ENCODE measurements at places on chromosomes 7 and 10. TPM values are rescaled to one million over a fixed set of nuclear protein-coding genes. Genes with fewer than 3 reads are reported as not detected.

Gene CHST12
- 30.5 TPM for total RNA-seq

Gene ANKRD1
- total RNA-seq, result 28.0 TPM

Gene SMIM30
- 30.2 TPM for total RNA-seq

Gene NHLRC2
- 24.2 TPM for total RNA-seq

Gene ANKRD30A
- total RNA-seq, result not detected

Gene GPC2
- 2.2 TPM for total RNA-seq

Gene GIMAP2
- 15.5 TPM for total RNA-seq

Gene TRIM73
- 3.3 TPM for total RNA-seq

DNA sequence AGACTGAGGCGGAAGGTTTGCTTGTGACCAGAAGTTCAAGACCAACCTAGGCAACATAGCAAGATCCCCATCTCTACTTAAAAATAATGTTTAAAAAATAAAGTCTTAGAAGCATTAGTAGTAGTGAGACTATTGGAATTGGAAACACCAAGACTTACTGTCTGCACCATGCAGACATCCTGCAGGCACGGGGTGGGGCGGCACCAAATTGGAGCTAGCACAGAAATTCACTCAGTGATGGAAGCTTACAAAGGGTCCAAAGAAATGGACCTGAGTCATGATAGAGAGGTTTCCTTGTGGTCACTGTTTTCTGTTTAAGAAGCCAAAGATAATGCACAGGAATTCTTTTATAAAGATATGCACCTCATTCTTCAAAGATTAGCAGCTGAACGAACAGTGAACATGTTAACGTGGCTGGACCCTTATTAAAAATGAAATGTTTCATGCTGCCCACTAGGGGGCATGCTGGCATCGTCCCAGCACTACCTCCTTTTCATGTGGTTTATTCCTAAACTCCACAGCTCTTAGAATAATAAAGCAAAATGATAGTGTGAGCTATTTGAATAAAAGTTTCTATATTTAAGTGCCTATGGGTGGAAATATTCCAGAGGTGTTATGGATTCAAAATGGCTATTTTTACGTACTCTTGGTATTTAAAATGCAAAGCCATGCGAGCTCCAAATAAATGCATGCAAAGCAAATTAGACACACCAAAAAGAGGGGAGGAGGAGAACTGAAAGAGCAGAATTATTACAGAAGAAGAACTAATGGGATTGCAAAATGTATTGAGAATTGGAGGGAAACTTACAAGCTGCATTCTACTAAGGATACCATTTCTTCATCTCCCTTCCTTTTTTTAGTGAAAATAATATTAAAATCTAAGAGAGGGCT lies 28.6 kb downstream of the PDSS1 start:
- H3K4me1 ChIP-seq, result no peaks in the 10 kb centered on the region
- H3K4me3 ChIP-seq, result no peak overlapping the region
- H3K27ac ChIP-seq, result no peak overlapping the region
- H3K27me3 ChIP-seq, result no peaks in the 10 kb centered on the region

DNA sequence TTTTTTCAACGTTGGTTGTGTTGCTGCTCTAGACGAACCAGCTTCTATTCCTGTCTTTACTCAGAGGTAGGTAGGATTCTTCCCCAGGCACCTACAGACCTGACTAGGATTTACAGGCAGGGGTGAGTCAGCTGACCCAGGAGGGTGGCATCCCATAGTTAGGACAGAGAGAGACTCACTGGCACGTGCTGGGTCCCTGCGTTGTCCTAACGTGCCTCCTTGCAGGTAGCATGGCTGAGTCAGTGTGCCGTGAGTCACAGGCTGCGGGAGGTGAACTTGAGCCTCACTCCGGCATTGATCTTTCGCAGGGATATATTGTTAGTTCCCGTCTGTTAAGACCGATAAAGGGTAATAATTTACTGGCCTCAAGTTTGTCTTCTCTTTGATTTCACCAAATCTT lies 96.5 kb downstream of the PFKFB3 start:
- no peaks in the 10 kb centered on the region for H3K36me3 ChIP-seq
- peaks cover 28% of the 10 kb centered on the region for H3K4me1 ChIP-seq
- DNase-seq, result no peak
- no peak overlapping the region for H3K4me3 ChIP-seq

GRCh38 chr10:36730316-36730715 lies 395.1 kb upstream of the ANKRD30A start:
- H3K4me3 ChIP-seq, result no peak overlapping the region
- DNase-seq, result no peak
- H3K36me3 ChIP-seq, result no peaks in the 10 kb centered on the region
- H3K27me3 ChIP-seq, result no peaks in the 10 kb centered on the region
- H3K27ac ChIP-seq, result no peak overlapping the region

DNA sequence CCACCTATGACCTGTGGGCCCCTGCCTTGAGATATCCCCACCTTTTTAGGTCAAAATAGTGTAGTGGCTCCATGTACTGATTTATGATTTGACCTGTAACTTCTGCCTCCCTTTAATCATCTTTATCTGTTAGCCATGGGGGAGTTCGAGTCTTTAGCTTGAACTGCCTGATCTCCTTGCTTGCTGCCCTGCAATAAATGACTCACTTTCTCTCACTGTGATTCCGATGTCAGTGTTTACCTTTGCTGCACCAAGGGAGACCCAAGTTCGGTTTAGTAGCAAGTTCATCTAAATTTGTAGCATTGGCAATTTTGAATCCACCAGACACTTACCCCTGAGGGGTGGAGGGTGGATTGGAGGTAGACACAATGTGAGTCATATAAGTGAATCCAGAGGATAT lies 814.6 kb upstream of the AUTS2 start:
- no peak for DNase-seq
- no peaks in the 10 kb centered on the region for H3K4me1 ChIP-seq
- H3K4me3 ChIP-seq, result no peak overlapping the region
- H3K36me3 ChIP-seq, result no peaks in the 10 kb centered on the region

DNA sequence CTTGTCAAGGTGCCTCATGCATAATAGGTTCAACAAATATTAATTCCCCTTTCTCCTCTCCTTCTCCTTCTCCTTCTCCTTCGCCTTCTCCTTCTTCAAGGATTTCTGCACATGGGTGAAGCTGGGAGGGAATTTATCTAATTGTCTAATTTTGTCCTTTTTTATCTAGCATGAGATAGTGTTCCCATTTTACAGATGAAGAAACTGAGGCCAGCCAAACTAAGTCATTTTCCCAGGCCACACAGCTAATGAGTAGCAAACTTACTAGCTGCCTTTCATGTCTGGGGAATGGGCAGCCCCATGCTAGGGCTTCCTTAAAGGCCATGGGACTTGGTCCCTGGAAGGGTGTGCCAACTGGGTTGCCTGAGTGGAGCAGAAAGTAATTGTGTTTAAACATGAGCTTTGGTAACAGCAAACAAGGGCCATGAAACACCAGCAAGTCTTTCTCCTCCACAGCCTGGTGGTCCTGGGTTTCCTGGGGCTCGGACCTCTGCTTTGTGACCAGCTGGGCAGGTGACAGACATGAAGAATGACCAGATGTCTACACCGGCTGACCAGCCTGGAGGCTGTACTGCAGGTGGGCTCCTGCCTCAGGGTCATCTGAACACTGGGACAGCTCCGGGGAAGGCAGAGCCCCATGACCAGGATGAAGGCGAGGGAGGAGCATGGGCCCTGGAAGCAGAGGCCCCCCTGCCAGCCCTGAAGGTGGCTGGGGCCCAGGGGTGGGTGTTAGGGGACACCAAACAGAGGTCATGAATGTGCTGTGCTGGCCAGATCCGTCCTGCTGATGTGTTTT lies 138.0 kb downstream of the PTPN20 start:
- H3K36me3 ChIP-seq, result no peaks in the 10 kb centered on the region
- H3K27me3 ChIP-seq, result no peaks in the 10 kb centered on the region
- no peak overlapping the region for H3K27ac ChIP-seq

- H3K4me1 ChIP-seq, result no peaks in the 10 kb centered on the region
- no peaks in the 10 kb centered on the region for H3K27me3 ChIP-seq
- DNase-seq, result no peak
- H3K27ac ChIP-seq, result no peak overlapping the region
- H3K4me3 ChIP-seq, result no peak overlapping the region
These were observed 206.8 kb upstream of the HABP2 start for GRCh38 chr10:113345826-113346624.

GRCh38 chr10:21728618-21729017 lies 194.6 kb downstream of the MLLT10 start:
- H3K27me3 ChIP-seq, result no peaks in the 10 kb centered on the region
- no peak overlapping the region for H3K4me3 ChIP-seq
- no peaks in the 10 kb centered on the region for H3K36me3 ChIP-seq
- no peak for DNase-seq

- no peaks in the 10 kb centered on the region for H3K27me3 ChIP-seq
- peaks cover 66% of the 10 kb centered on the region for H3K4me1 ChIP-seq
- no peak for DNase-seq
These were observed 2.6 kb downstream of the TMEM243 start for GRCh38 chr7:87216701-87217508.

GRCh38 chr7:20304366-20304765 lies 26.3 kb upstream of the ITGB8 start:
- H3K27me3 ChIP-seq, result no peaks in the 10 kb centered on the region
- no peak overlapping the region for H3K27ac ChIP-seq
- no peak for DNase-seq
- no peaks in the 10 kb centered on the region for H3K36me3 ChIP-seq
- H3K4me1 ChIP-seq, result no peaks in the 10 kb centered on the region

DNA sequence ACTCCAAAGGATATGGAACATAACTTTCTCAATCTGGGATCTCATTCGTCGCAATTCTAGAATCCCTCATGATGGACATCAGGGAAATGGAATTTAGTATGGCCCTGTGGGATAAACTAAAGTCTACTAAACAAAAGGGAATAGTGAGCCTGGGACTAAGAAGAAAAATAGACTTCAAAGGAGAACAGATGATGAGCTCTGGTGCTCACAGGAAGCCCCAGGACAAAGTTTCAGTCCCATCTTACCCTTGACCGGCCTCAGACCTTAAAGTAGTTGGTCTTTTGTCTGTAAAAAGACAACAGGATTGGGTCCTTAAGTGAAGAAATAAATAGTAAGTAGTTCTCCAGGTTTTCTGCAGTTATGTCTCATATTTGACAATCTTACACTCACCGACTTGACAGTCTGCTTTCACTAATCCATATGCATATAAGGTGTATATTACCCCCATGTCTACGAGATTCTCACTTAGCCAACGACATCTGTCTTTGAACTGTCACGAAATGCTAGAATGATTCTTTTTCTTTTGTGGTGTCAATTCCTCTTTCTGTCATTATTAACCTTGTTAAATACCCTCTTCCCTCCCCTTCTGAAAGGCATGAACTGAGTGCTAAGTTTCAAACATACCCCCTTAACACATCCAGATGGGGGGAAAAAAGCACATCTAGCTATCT lies 10.9 kb upstream of the IKZF1 start:
- H3K36me3 ChIP-seq, result no peaks in the 10 kb centered on the region
- no peak overlapping the region for H3K4me3 ChIP-seq
- no peaks in the 10 kb centered on the region for H3K4me1 ChIP-seq
- no peaks in the 10 kb centered on the region for H3K27me3 ChIP-seq
- no peak for DNase-seq
- H3K27ac ChIP-seq, result no peak overlapping the region

DNA sequence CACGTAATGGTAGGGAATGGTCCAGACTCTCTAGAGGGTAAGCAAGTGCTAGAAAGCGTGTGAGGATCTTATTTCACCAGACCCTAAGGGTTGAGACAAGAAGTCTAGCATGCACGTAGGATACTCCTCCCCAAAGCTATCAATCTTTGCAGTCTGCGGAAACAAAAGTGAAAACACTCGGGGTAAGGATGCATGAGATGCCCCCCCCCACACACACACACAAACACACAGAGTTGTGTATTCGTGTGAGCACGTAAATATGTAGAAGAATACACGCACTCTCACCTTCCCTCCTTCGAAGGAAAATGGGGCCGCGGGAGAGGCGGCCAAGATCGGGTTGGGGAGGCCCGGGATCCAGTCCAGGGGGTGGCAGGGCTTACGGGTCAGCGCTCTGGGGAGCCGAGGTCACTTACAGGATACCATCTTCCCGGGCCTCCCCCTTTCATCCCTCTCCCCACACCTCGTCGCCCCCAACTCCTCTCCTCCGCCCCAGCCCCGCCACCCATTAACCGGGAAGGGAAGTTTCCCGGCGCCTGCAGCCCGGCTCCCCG lies 455 bp downstream of the CUL2 start:
- no peaks in the 10 kb centered on the region for H3K27me3 ChIP-seq
- H3K4me3 ChIP-seq, result peak overlapping the region; percentile 88
- H3K4me1 ChIP-seq, result peaks cover 39% of the 10 kb centered on the region
- H3K36me3 ChIP-seq, result no peaks in the 10 kb centered on the region

- H3K27me3 ChIP-seq, result no peaks in the 10 kb centered on the region
- no peaks in the 10 kb centered on the region for H3K36me3 ChIP-seq
- peaks cover 5% of the 10 kb centered on the region for H3K4me1 ChIP-seq
- peak; percentile 22 for DNase-seq
- no peak overlapping the region for H3K4me3 ChIP-seq
These were observed 11.3 kb upstream of the AKR1C2 start for GRCh38 chr10:5014936-5015335.

GRCh38 chr10:85916286-85916685 lies 450.3 kb downstream of the GRID1 start:
- DNase-seq, result no peak
- H3K36me3 ChIP-seq, result no peaks in the 10 kb centered on the region
- no peak overlapping the region for H3K27ac ChIP-seq
- H3K27me3 ChIP-seq, result no peaks in the 10 kb centered on the region
- H3K4me1 ChIP-seq, result peaks cover 8% of the 10 kb centered on the region

DNA sequence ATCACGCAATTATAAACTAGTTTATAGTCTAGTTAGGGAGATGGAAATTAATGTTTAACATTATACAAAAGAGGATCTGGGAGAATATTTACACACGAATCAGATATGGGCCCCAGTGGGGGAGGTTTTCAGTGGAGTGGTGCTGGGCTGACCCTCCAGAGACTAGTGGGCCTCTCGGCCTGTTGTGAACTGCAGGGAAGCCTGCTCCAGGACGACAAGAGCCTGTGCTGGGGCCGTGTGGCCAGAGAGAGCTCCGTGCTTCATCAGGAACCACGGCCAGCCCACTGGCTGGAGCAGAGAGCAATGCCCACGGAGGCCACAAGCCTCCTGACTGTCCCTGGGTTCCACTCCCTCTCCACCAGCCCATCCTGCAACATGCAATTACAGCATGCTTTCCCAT lies 11.3 kb upstream of the ESYT2 start:
- DNase-seq, result no peak
- H3K4me3 ChIP-seq, result no peak overlapping the region
- H3K27me3 ChIP-seq, result no peaks in the 10 kb centered on the region

GRCh38 chr7:79272066-79272669 lies 181.3 kb downstream of the MAGI2 start:
- H3K4me1 ChIP-seq, result no peaks in the 10 kb centered on the region
- no peak overlapping the region for H3K27ac ChIP-seq
- no peaks in the 10 kb centered on the region for H3K27me3 ChIP-seq
